ENCODE measurements at places on chromosomes 7 and 10. TPM values are rescaled to one million over a fixed set of nuclear protein-coding genes. Genes with fewer than 3 reads are reported as not detected.

The IDI2 gene
- not detected for total RNA-seq

The PILRA gene
- total RNA-seq: 1.6 TPM

The HDAC9 gene
- total RNA-seq: 52.7 TPM

The SPAM1 gene
- not detected for total RNA-seq

The METTL27 gene
- 1.6 TPM for total RNA-seq

The ASL gene
- 7.3 TPM for total RNA-seq

The SORBS1 gene
- 66.8 TPM for total RNA-seq

The OR6B1 gene
- total RNA-seq: not detected

The FRAT1 gene
- total RNA-seq: 2.1 TPM

The AMPH gene
- total RNA-seq: 9.4 TPM

The CHRM2 gene
- 0.52 TPM for total RNA-seq

The TLX1 gene
- not detected for total RNA-seq

The MMD2 gene
- total RNA-seq: not detected

The PRSS37 gene
- total RNA-seq: not detected

The THSD7A gene
- total RNA-seq: 4.7 TPM

The ADK gene
- total RNA-seq: 28.2 TPM

The GIMAP6 gene
- 15.7 TPM for total RNA-seq

The BPGM gene
- total RNA-seq: 92.9 TPM

The HECW1 gene
- total RNA-seq: not detected

The TMEM248 gene
- 39.7 TPM for total RNA-seq

The ATAD1 gene
- 20.4 TPM for total RNA-seq

The LRRC18 gene
- total RNA-seq: under 0.01 TPM

The MCM10 gene
- 4.2 TPM for total RNA-seq

The MEOX2 gene
- 44.9 TPM for total RNA-seq

The EPHA1 gene
- 0.52 TPM for total RNA-seq

The CDC14C gene
- not detected for total RNA-seq

The VENTX gene
- not detected for total RNA-seq

The ELFN1 gene
- total RNA-seq: 1.6 TPM

The SRI gene
- total RNA-seq: 43.3 TPM

Data from skeletal muscle tissue (tissue), 5 donors.